ENCODE measurements at places on chromosomes 7 and 10. TPM values are rescaled to one million over a fixed set of nuclear protein-coding genes. Genes with fewer than 3 reads are reported as not detected.

EXOSC1 gene
- 61.7 TPM for total RNA-seq

DNA sequence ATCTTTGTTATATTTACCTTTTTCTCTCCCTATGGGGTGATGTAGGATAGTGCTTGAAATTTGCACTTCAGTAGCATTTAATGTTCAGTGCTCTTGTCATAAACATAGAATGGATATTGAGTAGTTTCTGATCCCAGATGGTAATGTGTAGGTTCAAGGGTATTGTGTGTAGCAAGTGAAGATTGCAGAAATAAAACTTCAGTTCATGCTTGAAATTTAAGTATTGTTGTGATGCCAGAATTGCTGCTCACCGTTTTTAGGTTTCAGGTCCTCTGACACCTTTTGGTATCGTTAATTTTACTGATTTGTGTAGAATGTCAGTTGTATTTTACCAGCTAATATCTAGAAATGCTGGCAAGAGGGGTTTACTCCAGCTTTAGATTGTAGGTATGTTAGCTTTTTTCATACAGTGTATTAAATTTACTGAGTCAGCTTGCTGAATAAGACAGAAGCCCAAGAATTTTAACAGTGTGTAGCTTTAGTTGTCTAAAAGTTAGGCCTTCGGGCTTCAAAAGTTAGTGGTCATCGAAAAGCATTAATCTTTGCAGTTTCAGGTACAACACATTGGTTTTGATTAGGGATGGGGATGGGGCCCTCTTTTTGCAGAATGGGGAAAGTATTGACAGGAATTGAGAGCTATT lies 1.9 kb downstream of the PTEN start:
- DNase-seq, result no peak

DNA sequence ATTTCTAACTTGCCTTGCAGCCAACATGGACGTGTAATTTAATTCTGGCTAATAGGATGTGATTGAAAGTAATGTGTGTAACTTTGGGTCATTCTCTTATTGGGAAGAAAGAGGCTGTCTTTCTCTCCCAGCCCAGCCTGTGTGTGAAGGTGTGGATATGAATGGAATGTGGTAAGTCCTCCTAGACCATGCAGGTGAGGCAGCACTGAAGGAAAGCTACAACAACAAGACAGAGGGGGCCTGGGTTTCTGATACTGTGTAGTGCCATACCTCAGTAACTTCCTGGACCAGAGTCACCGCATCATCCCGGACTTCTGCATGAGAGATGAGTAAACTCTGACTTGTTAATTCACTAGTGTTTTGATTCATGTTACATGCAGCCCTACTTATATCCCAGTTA lies 237.0 kb downstream of the EXOC4 start:
- DNase-seq, result no peak

DNA sequence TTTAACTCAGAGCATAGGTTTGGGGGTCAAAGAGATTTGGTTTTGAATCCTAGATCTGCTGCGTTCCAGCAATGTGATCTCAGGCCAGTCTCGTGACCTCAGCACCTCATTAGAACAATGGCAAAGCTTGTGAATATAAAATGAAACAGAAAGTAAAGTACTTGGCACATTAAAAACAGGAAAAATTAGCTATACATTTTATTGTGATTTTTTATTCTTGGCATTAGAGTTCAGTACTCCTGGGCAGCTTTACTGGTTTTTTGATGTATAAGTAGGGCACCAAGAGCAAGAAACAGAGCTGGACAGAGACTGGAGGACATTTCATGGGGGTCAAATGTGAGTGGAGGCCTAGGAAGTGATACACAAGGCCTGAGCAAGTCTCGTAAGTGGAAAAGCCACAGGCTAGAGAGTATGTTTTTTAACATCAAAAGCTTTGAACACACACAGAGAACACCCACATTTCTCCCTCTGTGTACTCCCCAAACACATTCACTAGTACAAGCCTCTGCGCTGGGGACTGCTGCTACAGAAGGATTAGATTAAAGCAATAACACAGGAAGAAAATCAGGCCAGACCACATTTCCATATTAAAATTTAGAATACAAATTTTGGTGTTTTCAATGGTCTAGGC lies 157.2 kb upstream of the SLC25A13 start:
- no peak for DNase-seq

DNA sequence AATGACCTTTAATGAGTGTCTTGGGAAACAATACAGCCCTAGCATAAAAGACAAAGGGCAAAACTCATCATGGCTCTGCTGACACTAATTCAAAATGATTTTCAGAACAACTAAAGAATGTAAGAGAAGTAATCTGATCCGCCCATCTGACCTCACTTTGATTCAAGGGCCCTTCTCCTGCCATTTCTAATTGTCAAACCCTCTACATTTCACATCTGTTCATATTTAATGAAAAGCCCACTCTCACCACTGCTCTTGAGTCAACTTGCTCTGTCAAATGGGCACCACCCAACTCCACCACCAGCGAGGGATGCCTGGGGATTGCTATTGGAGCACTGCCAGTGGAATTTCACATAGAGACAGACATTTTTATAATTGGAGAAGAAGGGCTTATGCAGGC lies 639.2 kb downstream of the KCNMA1 start:
- no peak for DNase-seq

COL17A1 gene
- total RNA-seq, result 0.03 TPM

OR2A12 gene
- not detected for total RNA-seq
